ENCODE measurements at places on chromosomes 5 and 9.
A peak's percentile ranks its signal among the peaks of the same experiment; 100 is the strongest.

GRCh38 chr5:161548487-161549094 lies 2.1 kb upstream of the GABRB2 start:
- DNase-seq = no peak

- DNase-seq = no peak
Measured at GRCh38 chr5:65478336-65478735, 3.4 kb downstream of the ADAMTS6 start.

GRCh38 chr5:147216552-147217154 lies 18.2 kb upstream of the STK32A start:
- DNase-seq = no peak

DNA sequence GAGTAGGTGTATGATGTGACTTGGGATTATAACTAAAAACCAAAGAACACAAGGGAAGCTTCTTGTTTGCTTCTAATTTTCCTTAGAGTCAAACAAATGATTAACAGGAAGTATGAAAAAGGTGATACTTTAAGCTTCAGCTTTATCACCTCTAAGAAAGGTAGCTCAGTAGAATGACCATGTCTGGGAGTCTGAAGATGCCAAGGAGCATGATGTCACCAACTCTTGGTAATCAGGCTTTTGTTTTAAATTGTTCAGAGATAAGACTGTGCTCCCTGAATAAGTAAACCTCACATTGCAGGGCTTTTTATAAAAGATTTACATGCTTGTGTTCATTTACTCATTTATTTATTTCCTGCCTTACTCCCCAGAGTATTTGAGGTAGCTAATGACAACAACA lies 169.9 kb downstream of the FER start:
- no peak for DNase-seq

DNA sequence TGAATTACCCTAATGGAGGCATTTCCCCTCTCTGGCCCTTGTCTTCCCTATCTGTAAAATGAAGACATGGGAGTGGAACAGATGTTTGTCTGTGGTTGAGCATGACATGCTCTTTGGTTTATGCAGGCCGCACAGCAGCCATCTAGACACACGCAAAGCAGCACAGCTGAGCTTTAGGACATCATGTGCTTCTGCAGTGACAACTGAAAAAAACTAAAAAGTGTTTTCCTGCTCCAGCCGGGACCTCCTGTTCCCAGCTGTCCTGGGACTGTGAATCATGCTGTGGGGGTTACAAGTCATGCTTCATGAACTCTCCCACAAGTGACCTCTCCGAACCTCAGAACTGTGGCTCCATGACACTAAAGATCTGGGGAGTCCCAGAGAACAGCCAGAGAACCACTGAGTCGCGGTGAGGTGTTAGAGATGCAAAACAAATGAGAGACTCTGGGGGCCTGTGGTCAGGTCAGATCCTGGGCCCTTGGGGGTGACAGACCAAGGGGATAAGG lies 1.7 kb downstream of the SMIM3 start:
- no peak for DNase-seq

GRCh38 chr5:78899922-78900362 lies 85.2 kb downstream of the ARSB start:
- no peak for DNase-seq

DNA sequence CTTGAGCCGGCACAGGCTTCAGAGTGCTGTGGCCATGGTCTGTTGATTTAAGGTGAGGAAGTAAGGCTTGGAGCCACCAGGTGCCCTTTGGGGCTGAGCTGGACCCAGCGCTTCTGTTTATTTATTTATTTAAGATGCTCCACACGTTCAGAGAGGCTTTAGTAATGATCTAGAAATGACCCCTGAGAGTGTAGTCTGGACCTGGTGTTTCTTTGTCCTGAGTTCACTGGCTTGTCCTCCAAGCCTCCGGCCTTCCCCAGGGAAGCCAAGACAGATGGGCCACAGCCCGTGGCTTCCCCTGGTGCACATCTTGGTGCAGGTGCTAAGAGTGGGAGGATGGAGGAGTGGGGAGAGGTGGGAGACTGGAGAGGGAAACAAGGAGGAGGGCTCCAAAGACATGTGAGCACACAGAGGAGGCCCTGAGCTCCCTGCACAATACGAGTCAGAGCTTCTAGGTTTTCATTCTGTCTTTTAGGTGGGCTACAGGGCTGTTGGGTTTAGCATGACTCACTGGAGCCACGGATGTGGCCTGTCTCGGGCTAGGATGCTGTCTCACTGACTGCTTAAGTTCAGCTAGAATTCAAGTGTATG lies 56.9 kb downstream of the AHRR start:
- peak; percentile 19 for DNase-seq

DNA sequence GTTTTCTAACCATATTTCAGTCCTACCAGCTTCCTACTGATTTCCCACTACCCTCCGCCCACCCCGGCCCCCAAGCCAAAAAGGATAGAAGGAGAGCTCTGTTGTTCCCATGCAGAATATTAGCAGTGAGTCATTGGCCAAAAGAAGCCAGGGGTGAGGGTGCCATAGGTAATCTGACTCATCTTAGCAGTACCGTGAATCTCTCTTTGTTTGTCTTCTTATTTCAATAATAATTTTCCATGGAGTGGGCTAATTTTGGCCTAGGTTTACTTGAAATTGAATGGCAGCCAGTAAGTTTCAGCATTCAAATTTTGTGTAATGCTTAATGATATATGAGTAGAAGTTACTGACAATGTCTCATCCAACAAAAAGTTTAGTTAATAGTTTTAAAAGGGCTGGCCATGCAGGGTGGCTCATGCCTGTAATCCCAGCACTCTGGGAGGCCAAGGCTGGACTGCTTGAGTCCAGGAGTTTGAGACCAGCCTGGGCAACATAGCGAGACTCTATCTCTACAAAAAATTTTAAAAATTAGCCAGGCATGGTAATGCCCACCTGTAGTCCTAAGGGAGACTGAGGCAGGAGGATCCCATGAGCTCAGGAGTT lies 74.2 kb downstream of the C9orf152 start:
- DNase-seq = no peak
